ENCODE measurements at places on chromosomes 5 and 9.

DNA sequence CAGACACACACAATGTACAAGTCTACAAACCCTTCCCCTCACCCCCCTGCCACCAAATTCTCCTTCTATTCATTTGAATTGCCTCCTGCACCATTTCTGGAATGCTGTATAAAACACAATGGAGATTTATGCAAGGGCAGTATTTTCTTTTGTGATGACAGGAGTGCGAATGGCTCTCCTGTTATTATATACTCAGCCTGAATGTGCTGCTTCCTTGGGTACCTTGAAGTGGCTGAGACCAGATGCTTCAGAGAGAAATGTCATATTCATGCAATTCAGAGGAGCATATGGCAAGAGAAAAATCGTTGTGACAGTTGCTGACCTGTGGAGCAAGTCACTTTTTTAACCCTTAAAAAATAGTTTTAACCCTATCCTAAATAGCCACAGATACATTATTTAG, 468.0 kb upstream of the WWC1 start:
- DNase-seq, result no peak

DNA sequence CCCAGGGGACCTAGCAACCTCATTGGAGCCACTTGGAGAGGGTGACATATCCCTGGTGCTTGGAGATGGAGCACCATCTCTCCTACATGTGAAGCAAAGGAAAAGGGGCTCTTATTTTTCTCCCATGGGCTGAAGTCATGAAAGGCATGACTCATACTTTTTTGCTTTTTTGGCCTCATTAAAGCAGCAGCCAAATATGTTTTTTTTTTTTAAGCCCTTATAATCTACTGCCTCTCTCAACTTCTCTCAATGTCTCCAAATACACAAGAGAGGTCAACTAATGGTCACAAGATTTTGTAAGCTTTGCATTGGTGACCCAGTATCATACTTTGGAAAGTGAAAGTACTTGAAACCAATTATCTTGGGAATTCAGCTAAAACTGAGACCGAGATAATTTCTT, 1.6 kb upstream of the CFAP90 start:
- DNase-seq, result peak; percentile 23

DNA sequence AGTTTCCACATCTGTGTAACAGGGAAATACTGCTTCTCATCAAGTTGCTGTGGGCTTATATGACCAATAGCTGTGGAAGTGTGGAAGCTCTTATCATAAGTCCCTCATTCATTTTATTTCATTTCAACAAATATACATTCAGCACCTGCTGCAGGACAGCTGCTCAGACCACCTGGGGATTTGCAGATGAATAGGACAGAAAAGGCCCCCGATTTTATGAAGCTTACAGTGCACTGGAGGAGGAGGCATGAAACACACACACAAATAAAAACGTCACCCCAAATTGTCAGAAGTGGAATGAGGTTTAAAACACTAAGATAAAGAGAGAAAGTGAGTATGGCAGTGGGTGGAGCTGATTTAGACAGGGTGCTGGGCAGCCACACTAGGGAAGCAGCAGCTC, 107.2 kb downstream of the DRD1 start:
- no peak for DNase-seq

DNA sequence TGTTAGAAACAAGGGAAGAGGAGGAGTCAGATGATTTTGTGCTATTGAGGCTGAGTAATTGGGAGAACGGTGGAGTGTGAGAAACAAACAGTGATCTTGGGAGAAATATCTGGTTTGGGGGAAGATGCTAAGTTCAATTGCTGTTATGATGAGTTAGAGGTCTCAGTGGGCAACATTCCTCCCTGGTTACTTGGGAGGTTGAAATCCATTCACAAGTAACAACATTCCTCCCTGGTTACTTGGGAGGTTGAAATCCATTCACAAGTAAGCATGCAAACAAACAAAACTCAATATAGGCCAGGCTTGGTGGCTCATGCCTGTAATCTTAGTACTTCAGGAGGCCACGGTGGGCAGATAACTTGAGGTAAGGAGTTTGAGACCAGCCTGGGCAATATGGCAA, 38.7 kb downstream of the AGXT2 start:
- DNase-seq, result no peak

DNA sequence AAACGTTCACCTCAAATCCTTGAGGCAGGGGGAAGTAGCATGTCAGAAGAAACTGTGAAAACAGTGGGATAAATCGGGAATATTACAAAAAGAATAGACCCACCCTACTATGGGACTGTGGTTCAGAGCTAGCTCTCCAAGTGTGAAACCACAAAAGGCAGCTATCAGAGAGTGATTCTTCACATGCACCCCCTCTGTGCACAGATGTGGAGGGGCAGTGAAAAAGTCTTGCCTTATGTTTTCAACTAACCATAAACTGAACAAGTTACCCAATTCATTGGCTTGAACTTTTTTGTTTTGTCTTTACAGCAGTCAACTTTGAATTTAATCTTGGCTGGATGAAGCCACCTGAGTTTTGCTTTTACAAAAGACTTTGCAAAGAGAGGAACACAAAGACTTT, 98.8 kb upstream of the NR4A3 start:
- DNase-seq, result no peak

DNA sequence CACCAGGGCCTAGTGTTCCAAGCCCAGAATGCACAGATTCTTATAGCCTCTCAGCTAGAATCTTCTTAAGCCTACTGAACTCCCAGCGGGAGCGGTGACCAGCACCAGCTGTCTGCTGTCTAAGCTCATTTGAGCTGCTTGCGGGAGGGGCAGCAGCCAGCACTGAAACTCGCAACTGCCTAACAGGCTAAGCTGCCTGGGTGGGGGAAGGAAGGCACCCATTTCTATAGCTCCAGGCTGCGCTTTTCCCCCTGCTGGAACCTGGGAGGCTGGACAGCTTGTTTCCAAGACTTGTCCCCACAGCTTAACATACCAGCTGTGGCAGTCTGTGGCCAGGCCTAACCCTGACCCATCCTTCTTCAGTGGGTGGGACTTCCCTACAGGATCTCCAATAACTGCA, 512.9 kb downstream of the EFNA5 start:
- no peak for DNase-seq

- peak; percentile 47 for DNase-seq
These were observed 115.7 kb downstream of the FRMD3 start for GRCh38 chr9:83422527-83422926.

DNA sequence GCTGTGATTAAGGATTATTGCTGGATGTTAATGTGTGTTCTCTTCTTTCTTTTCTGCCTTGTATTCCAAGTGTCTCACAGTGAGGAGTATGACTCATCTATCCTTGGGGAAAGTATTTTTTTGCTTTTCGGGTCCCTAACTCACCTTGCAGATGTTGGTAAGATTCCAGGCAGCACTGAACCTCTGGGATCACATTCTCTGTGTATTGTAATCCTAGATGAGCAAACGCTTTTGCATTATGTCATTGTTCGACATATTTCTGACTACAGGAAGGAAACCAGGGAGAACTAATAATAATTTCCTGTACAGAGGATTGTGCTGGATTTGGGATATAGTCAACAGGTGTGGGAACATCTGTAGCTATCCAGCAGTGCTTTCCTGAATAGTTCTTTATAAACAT, 246.1 kb upstream of the TUT7 start:
- DNase-seq, result no peak

DNA sequence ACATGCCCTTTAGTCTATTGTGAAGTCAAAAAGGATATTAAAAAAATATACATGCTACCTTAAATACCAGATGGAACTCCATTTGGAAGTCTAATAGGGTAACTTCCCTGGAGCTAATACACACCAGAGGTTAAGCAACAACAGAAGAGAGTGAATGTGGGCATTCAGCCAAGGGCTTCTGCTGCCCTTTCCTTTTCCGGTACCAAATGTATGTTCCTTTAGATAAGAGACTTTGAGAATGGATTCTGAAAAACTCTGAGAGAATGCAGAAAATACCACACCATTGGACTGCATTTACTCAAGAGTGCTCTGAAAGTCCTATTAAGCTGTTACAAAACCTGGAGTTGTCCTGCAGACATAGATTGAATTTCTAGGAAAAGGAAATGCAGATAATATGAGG, 23.8 kb upstream of the TRPM3 start:
- peak; percentile 51 for DNase-seq

DNA sequence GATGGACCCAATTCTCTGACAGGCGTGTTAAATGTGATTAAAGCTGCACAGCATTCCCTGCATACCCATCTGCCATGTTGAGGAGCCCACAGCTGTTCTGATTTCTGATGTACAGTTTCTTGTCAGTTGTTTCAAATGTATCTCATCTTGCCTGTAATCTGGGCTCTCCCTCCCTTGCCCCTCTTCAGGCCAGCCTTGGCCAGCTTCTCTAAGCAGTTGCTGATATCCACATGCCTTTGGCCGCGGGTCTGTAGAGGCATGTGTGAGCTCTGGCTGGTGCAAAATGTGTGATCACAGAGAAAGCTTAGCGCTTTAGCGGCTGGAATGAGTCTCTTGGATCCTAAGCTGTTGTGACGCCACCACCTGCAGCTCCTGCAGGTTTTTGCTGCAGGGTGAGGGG, 332.0 kb downstream of the MLLT3 start:
- no peak for DNase-seq

- no peak for DNase-seq
These were observed 132.3 kb upstream of the SLIT3 start for GRCh38 chr5:169433221-169433651.

GRCh38 chr9:36037549-36038122, 923 bp downstream of the RECK start:
- no peak for DNase-seq

DNA sequence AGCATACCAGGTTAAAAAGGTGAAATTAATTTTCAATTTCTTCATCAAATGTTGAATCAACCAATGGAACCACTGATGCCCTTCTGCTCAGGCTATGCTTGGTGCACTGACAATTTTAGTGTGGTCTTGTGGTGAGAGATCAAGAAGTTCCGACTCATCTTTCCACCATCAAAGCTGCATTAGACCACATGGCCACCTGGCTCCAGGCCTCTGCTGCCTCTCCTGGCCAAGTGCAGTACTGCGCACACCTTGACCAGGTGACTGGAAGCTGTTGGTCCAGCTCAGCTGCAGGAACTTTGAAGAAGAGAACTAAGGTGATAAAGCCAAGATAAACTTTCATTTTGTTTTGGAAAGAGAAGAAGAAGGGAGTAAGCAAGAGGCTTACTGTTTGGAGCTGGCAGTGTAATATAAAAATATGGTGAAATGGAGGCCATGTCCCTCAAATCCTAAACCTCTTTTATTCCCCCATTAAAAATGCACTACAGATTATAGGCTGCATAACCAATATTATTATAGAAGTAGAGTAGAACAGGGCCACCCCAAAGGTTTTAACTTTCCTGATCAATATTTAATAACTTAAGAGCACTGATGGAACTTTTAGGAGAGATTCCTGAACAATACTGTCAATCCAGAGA, 315.5 kb upstream of the C9orf72 start:
- no peak for DNase-seq

DNA sequence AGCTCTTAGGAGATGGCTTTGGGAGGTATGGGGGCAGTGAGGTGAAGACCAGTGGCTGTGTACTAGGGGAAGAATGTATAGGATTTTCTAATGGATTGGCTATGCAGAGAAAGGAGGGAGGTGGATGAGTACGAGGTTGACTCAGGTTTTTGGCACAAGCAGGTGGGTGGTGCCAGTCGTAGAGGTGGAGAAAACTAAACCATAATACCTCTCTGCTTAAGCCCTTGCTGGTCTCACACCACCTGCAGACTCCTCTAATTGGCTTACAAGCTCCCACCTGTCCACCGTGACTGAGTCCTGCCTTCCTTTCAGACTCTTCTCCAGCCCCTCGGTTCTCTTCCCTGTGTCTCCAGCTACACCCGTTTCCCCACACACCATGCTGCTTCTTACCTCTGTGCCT, 521.7 kb upstream of the CLINT1 start:
- no peak for DNase-seq

DNA sequence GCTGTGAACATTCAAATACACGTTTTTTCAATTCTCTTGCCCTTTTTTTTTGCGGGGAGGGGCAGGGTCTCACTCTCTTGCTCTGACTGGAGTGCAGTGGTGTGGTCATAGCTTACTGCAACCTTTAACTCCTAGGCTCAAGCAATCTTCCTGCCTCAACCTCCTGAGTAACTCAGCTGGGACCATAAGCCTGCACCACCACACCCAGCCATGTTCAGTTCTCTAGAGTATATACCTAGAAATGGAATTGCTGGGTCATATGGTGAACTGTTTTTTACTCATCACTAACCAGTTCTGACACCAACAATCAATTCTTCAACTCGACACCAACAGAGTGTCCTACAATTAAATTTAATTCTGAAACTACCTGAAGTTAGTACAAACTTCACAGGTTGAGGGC, 85.5 kb upstream of the ZNF169 start:
- no peak for DNase-seq

DNA sequence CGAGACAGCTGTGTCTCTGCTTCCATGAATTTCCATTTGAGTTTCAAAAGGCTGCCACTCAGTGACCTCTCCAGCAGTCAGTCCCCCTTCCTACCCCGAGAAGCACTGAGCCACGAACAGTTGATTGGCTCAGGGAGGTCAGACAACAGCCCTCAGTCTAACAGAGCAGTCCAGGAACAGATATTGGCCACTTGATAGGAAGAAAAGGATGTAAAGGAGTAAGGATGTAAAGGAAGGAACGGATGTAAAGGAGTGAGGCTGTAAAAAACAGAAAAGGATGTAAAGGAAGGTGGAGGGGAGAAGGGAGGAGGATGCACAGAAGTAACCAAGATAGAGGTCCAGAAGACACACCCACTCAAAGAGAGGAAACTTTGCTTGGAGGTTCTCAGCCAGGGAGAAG, 3.2 kb upstream of the NR4A3 start:
- DNase-seq, result no peak

DNA sequence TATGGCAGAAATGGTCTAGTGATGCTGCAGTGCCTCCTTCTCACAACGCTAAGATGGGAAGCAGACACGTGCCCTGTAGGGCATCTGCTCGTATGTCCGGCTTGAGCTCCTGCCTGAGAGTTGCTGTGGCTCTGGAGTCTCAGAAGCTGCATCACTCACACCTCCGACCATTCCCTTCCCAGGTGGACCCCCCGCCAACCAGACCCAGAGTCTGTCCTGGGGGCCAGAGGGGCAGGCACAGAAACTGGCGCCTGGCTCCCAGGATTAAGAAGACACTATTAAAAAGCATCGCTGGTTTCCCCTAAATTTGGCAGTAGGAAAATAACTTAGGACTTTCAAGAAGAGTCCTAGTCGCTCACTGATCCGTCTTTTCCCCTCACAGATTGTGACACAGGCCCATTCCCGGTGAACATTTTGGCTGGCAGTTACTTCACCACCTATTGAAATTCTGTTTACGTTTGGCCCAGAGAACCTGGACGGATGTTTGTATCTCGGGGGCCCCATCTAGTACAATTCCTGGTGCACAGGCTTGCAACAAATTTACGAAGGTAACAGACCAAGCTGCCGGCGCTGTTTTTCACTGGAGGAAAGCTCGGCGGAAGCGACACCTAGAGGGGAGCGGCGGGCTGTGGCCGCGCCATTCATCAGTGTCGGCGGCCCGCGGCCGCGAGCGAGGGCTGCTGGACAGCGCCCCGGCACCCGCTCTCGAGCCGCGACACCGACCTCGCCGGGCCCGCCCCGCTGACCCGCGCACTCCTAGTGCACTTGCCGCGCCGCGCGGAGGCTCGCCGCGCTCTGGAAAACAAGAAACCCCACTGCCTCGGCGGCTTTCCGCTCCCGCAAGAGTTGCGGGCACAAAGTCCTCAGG, 1.6 kb downstream of the FSTL4 start:
- peak; percentile 47 for DNase-seq

GRCh38 chr5:72651109-72651508, 143.9 kb upstream of the ZNF366 start:
- DNase-seq, result no peak

- peak; percentile 81 for DNase-seq
These were observed 37.0 kb downstream of the MAMDC2 start for GRCh38 chr9:70080481-70081119.

Measured in right lung (tissue), 10 donors.